ENCODE measurements at places on chromosomes 3 and 15. TPM values are rescaled to one million over a fixed set of nuclear protein-coding genes. Genes with fewer than 3 reads are reported as not detected.

Gene BCL2A1
- total RNA-seq = 8.2 TPM

Gene DUOX1
- total RNA-seq = 12.6 TPM

Gene FBXL2
- 13.8 TPM for total RNA-seq

Gene HCN4
- total RNA-seq = 0.10 TPM

Gene RFX7
- 10.1 TPM for total RNA-seq

Gene SNX22
- 0.99 TPM for total RNA-seq

Gene MUC20
- total RNA-seq = 2.5 TPM

Gene IGDCC3
- 0.69 TPM for total RNA-seq

Gene RLBP1
- not detected for total RNA-seq

Gene SEMA3B
- 21.8 TPM for total RNA-seq

Gene EBLN2
- 11.0 TPM for total RNA-seq

Gene SLC9C1
- 0.89 TPM for total RNA-seq

Gene PPP1R14D
- total RNA-seq = not detected

Gene WDR93
- total RNA-seq = 0.20 TPM

Gene CLDN16
- total RNA-seq = 0.69 TPM

Gene MCF2L2
- 0.89 TPM for total RNA-seq
